Stimulated activated naive CD4-positive, alpha-beta T cell (primary cell): ENCODE measurements at places on chromosomes 13 and 19.

- no peak for DNase-seq
Measured at GRCh38 chr19:32018014-32018413, 327.4 kb upstream of the ZNF507 start.

DNA sequence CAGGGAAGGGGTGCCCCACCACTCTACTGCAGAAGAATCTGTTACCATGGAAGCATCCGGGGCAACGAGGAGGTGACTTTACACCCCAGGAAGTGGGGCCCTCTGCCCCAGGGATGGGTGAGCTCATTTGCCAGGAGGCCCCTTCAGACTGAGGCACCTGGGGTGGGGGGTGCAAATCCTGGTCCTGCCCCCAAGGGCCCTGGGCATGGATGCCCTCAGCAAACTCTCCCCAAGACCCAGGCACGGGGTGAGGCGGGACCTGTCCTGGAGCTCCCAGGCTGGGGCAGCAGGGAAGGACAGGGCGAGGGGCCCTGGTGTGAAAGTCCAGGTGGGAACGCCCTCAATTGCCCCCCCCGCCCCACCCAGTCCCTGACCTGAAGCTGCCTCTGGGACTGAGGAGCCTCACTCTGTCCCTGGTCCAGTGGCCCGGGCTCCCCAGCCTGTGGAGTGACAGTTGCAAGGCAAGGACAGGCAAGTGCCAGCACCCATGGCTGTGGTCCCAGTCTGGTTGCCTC, 52.5 kb downstream of the C1QTNF9 start:
- DNase-seq = no peak

DNA sequence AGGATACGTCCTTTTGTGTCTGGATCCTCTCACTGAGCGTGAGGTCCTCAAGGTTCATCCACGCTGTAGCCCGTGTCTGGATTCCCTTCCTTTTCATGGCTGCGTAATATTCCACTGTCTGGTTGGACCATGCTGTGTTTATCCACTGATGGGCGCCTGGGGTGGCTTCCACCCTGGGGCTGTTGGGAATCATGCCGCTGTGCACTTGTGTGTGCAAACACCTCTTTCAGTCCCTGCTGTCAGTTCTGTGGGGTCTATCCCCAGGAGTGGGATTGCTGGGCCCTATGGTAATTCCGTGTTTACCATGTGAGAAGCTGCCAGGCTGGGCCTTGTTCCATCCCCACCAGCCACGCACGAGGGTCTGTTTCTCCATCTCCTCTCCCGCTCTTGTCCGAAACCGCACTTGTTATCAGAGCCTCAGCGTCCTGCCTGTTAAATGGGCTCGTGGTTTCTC, 98.6 kb downstream of the GADD45B start:
- no peak for DNase-seq

DNA sequence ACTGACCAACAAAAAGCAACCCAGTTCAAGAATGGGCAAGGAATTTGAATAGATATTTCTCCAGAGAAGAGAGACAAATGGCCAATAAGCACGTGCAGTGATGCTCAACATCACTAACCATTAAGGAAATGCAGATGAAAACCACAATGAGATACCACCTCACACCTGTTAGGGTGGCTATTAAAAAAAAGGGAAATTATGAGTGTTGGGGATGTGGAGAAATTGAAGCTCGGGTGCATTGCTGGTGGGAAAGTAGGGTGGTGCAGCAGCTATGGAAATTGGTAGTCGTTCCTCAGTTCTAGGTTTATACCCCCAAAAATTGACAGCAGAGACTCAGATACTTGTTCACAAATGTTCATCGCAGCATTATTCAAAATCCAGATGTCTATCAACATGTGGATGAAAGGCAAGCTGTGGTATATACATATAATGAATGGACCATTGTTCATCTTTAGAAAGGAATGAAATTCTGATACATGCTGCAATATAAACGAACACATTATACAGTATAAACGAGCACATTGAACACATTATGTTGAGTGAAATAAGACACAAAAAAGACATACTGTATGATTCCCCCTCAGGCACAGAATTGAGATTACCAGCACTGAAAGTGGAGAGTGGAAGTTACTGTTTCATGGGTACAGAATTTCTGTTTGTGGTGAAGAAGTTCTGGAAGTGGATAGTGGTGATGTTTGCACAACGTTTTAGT, 927 bp downstream of the CHAMP1 start:
- DNase-seq = no peak

GRCh38 chr13:53311561-53311960, 282.9 kb downstream of the OLFM4 start:
- no peak for DNase-seq

GRCh38 chr19:4144666-4145249, 8.7 kb upstream of the CREB3L3 start:
- DNase-seq = no peak

GRCh38 chr19:44788971-44789370, 11.3 kb downstream of the CBLC start:
- DNase-seq = no peak

DNA sequence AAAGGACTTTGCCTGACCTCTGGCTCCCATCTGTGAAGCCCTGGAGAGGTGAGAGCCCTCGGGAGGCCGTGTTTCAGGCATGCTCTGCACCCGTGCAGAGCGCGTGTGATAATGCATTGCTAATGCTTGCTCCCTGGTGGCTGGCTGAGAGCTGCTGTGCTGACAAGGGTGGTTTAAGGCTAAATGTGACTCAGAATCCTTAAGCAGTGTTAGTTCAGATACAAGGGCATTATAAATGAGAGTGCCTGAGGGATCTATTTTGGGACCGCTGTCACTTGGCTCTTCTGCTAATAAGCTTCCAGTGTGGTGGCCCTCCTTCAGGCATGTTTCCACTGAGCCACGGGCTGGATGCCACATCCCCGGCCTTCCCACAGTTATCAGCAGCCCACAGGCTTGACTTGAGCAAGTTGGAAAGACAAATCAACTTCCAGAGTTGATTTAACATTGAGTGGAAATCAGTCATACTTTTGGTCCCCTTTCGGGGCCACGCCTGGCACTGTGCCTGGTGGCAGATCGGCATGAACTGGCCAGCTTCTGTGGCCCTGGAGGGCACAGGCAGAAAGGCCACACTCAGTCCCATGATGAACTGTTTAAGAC, 17.0 kb downstream of the ALOX5AP start:
- no peak for DNase-seq

DNA sequence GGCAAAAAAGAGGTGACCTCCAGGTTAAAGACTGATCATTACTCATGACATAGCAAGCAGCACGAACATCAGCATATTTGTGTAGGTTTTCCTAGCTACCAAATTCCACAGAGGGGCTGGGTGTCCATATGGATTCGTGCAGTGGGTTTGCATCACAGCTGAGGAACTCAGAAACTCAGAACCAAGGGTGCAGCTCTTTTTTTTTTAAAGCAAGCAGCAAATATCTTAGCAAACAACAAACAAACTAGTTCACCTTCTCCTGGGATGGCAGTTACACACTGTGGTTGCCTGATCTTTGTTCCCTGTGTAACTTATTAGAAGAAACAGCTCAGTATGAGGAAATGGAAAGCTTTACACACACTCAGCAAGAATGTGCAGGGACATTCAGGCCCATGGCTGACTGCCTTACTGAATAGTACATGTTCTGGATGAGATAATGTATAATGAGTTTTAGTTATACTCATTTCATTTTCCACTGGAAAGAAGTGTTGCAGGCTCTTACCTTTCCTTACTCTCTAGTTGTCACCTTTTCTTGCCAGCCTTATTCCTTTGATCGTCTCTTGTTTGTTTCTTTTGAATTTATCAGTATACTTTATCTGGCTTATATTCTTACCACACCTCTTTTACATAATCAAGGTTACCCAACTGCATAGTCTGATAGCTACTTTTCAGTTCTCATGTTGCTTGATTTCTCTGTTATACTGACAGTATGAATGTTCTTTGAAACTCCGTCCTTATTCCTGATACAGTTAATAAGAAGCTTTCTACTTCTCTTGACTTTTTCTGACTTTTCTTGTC, 4.3 kb downstream of the NDFIP2 start:
- no peak for DNase-seq

GRCh38 chr13:91389186-91389585, 9.2 kb upstream of the GPC5 start:
- DNase-seq = no peak

DNA sequence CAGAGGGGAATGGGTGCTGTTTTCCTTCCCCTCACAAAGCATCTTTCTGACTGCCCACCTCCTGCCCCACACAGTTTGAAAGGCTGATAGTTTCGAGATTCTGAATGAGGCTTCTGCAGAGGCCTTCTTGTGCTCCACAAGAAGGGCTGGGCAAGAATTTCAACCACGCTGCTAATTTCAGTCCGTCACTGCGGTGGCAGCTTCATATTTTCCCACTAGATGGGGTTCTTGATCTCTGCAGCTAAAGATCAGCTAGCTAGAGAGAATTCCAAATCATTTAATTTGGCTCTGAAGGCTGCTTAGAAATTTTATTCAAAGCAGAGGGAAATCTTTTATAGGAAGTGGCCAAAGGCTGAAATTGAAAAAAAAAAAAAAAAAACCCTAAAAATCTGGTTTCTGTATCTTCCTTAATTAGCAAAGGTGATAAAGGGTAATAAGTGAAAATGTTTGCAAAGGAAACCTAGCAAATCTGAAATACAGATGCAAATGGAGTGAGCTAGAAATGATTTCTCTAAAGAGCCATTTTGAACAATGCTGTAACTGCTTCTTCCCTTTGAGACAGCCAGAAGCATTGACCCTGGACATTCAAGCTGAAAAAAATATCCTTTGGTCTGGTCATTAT, 38.0 kb upstream of the C13orf42 start:
- DNase-seq = no peak

DNA sequence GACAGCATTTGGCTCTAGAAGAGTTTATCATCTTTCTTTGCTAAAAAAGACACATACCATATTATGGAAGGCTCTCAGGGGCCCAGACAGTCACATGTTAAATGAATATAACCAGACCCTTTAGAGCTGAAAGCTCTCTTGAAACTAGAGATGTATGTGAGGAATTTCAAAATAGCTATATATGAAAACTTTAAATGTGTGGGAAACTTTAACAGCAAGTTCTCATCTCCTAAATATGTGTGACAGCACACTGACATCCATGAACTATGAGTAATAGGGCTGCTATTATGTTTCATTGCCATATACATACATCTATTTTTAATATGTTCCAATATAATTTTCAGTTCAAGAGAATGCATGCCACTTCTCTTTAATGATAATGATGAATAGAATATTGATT, 509.5 kb downstream of the GPC6 start:
- DNase-seq = no peak

- DNase-seq = no peak
Measured at GRCh38 chr13:27104606-27105005, 67.0 kb downstream of the USP12 start.

DNA sequence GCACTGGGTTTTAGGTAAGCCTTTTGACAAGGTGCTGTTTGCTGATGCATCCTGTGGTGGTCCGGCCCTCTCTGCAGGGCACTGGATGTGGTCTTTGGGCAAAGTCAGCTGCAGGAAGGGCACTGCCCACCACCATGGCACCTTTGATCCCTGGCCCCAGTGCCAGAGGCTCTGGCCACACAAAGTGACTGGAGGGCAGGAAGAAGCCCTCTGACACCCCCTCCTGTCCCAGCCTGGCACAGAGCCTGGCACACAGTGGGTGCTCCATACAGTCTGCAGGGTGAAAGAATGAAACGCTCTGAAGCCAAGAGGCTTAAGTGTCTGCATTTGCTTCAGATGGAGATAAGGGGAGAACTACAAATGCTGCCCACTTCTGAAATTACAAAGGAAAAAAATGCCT, 47.6 kb upstream of the CNMD start:
- no peak for DNase-seq

- no peak for DNase-seq
Measured at GRCh38 chr13:87084192-87084591, 587.0 kb upstream of the SLITRK5 start.

- DNase-seq = peak; percentile 1
Measured at GRCh38 chr13:67134417-67135129, 95.6 kb downstream of the PCDH9 start.

DNA sequence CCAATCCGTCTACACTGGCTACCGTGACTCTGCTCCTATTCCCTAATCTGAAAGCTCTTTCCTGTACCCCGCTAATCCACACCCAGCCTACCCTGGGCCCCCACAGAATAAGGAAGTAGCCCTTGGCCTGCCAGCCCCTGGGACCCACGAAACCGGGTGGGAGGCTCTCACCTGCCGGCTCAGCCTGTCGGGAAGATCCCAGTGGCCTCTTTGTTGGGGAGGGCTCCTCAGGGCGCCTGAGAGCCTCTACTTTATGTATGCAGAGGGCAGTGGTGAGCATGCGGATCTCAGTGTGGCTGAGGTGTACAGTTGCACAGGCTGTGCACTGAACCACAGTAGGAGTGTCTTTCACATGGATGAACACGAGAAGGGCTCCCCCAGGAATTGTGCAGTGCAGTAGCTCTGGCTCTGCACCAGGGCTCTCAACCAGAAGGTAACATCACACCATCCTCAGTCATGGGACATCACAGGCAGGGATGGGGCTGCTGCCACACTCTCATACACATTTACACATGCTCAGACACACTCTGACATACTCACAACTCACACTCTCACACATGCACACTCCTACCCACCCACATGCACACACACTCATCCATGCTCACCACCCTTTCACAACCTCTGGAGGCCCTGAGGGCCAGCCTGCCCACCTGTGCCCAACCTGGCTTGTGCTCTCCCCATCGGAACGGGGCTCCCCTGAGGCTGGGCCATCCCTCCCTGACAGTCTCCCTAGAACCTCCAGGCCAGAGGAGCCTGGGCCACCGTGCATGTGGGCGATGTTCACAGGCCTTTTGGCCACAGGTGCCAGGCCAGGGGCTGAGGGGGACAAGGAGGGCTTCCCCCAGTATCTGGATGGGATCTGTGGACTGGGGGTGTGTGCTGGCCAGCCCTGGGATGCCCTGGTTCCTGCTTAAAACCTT, 135.0 kb downstream of the URI1 start:
- DNase-seq = no peak

- DNase-seq = no peak
Measured at GRCh38 chr13:83929157-83929556, 46.9 kb upstream of the SLITRK1 start.

DNA sequence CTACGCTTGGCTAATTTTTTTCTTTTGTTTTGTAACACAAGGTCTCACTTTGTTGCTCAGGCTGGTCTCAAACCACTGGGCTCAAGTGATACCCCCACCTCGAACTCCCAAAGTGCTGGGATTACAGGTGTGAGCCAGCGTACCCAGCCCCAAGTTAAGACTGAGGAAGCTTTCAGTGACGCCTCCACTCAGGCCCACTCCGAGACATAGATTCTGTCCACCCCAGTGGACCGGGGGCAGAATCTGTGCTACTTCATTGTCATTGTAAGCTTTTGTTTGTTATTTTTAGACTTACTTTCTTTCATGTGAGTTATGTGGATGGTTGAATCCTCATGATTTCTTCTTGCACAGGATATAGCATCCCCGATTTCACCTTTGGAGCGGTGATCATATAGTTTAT, 156.9 kb upstream of the TSHZ3 start:
- DNase-seq = no peak
